Islet precursor cell (in vitro differentiated cells): ENCODE measurements at places on chromosomes 6 and 20.

- DNase-seq, result no peak
These were observed 30.4 kb downstream of the KIZ start for GRCh38 chr20:21156266-21156665.

- DNase-seq, result no peak
These were observed 19.3 kb downstream of the SLC13A3 start for GRCh38 chr20:46631874-46632446.

DNA sequence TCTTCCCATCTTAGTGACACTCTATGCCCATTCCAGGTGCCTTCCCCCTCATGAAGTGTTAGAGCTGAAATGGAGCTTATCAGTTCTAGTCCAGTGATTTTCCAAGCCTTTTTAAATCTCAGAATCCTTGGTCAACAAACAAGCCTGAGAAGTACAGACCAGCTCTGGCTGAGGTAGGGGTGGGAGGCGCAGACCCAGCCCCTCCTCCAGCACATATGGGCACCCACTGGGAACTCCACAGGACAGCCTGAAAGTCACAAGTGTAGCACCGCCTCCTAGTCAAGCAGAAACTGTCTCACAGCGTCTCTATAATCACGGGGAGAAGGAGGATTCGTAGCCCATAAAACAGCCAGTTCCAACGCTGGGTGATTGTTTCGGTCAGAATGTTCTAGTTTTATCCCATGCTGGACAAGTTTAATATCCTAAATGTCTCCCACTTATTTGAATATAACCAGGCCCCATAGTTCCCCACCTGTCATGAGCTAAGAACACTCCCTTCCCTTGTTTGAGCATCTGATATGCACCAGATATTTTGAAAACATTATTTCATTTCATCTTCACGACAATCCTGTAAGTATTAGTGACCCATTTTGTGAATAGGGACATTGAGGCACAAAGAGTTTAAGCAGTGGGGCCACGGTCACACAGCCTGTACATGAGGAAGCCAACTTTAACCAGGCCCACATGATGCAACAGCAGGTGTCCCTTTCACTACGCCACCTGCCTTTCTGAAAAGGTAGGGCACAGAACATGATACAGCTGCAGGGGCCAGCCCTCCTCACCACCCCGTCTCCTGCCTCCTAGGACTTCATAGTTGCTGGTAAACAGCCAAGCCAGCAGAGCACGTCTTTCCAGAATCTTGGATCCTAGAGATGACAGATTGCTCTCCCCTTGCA is 40.1 kb downstream of the TRAF3IP2 start:
- peak; percentile 74 for DNase-seq

GRCh38 chr6:165929607-165930006 is 238.0 kb downstream of the TBXT start:
- DNase-seq, result no peak

- DNase-seq, result no peak
These were observed 17.9 kb downstream of the REPS1 start for GRCh38 chr6:138970159-138970558.

GRCh38 chr6:105805501-105806023 is 280.6 kb upstream of the PRDM1 start:
- no peak for DNase-seq

- peak; percentile 83 for DNase-seq
These were observed 200.7 kb downstream of the BCAS1 start for GRCh38 chr20:53869466-53870258.

DNA sequence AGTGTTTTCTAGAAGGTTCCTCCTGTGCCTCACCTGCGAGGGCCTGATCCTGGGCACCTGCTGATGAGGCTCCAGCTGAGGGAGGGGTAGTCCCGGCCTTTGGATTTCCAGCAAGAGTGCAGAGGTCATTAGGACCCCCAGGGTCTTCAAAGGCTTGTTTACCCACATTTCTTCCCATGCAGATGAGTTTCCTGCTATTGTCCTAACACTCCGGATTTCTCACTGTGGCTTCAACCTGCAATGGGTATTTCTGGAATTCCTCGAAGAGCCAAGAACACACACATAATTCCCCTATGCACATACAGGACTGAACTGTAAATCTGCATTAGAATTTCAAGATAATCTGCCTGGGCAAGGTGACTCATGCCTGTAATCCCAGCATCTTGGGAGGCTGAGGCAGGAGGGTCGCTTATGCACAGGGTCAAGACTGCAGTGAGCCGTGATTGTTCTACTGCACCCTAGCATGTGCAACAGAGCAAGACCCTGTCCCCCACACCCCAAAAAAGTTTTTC is 53.9 kb downstream of the ADNP start:
- DNase-seq, result peak; percentile 22
